ENCODE measurements at places on chromosomes 12 and 14.

DNA sequence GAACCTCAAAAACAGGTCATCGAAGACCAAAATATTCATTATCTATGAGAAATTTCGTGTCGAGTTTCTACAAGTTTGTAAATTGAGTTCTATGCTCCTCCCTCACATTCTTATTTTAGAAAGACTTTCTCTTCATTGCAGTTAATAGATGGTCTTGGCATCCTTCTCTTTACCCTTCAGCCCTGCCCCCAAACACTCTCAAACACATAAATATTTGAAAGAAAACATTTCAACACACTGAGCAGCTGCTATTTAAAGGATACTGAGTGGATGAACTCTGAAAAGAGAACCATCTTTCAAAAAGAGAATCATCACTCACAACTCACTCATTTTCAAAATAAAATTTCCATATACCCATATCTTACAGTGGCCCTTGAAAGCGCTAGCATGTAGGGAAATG lies 67.1 kb downstream of the NUAK1 start:
- DNase-seq: no peak

GRCh38 chr12:51846271-51846691 lies 2.2 kb downstream of the FIGNL2 start:
- DNase-seq: no peak

DNA sequence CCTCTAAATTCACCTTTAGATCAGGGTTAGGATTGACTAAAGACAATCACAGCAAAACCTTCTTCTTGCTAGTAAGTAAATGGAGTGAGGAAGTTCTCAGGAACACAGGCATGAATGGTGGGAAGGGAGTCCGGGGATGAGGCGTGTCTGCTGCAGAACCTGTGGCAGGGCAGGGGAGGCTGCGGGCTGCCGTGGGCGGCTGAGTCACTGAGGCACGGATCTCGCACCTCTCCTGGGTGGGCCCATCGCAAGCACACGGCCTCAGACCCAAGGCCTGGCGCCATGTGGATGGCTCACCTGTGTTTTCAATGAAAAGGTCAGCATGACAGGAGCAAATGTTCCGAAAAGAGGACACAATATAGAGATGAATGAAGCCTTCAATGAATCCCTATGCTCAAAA lies 85.4 kb downstream of the PIWIL1 start:
- DNase-seq: no peak

- DNase-seq: no peak
These were observed 1.3 kb upstream of the KRT79 start for GRCh38 chr12:52835271-52836041.

DNA sequence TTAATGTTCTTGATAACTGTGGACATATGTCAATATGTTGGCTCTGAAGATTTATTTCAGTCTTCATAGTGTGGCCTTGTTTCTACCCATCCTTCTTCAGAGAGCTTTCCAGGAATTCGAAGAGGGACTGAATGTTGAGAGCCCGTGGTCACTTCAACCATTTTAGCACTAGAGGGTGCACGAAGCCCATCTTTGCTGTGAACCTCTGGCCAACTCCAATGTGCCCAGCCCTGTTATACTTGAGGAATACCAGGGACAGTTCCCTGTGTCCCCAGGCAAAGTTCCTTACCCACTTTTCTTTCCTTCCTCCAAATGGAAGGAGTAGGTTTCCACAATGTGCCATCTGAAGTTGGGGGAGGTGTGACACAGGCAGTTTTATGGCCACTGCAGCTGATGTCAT lies 603.5 kb downstream of the RPL10L start:
- no peak for DNase-seq

DNA sequence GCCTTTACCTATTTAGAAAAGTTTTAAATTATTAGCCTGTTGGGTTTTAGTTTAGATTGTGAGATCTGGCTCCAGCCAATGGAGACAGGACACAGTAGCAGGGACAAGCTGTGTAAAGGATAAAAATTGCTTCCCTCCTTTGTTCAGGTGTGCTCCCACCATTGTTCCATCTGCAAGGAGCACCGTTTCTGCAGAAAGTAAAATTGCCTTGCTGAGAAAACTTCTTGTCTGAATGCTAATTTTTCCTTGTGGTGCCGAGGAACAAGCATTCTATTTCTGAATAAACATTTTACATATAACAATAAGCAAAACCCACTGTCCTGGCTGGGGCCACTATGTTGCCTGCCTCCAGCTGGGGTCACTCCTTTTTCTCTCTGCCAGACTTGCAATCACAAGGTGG lies 72.7 kb upstream of the ZFP36L1 start:
- DNase-seq: no peak

DNA sequence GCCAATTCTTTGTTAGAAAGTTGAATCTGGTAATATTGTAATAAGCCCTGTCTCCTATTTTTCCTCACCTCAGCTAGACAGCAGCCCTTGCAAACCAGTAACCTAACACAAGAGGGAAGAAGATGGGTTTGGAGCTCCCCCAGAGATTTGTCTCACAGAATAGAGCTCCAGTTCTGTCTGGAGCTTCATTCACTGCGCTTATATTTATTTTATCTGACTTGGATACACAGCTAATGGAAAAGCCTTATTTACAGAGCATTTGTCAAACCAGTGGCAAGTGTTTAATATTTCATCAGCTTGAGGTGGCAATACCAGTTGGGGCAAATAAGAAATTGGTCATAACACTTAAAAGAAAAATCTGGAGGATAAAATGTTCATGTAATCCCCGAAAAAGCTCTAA lies 1094.0 kb downstream of the FSCB start:
- no peak for DNase-seq

- DNase-seq: peak; percentile 35
These were observed 1.5 kb downstream of the NPAS3 start for GRCh38 chr14:32940066-32940651.

DNA sequence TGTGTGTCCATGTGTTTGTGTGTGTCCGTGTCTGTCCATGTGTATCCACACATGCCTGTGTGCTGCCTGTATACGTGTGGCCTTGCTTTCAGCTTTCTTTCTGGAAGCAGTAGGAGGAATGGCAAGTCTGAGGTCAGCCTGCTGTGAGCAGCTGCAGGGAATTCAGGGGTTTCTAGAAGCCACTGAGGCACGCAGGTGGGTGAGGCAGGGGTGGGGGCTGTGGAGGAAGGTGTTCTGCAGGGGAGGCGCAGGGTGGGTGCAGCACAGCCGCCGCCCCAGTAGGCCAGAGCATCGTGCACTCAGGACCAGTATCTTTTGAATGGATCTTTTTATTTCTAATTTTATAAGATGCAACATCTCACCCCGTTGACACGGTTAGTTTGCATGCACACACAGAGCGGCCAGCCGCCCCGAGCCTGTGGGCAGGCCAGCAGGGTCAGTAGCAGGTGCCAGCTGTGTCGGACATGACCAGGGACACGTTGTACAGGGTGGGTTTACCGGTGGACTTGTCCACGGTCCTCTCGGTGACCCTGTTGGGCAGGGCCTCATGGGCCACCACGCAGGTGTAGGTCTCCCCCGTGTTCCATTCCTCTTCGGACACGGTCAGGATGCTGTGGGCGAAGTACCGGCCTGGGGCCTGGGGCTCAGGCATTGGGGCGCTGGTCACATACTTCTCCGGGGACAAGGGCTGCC lies 327.7 kb downstream of the TMEM121 start:
- no peak for DNase-seq

DNA sequence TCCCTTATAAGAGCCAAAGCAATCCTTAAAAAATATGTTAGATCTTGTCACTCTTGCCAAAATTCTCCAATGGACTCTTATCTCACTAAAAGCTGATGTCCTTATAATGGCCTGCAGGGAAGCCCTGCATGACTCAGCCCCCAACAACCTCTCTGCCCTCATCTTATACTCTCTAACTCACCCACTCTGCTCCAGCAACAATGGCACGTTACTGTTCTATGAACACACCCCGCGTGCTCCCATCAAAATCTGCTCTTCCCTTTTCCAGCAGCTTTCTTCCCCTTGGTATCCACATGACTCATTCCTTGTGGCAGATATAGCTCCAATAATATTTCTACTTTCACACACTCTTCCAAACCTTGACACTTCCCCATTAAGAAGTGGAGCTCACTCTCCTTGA lies 108.1 kb downstream of the DENND5B start:
- no peak for DNase-seq

GRCh38 chr12:132632521-132633228 lies 14.1 kb downstream of the P2RX2 start:
- DNase-seq: no peak

- DNase-seq: no peak
These were observed 10.5 kb downstream of the KRT2 start for GRCh38 chr12:52641468-52641867.

DNA sequence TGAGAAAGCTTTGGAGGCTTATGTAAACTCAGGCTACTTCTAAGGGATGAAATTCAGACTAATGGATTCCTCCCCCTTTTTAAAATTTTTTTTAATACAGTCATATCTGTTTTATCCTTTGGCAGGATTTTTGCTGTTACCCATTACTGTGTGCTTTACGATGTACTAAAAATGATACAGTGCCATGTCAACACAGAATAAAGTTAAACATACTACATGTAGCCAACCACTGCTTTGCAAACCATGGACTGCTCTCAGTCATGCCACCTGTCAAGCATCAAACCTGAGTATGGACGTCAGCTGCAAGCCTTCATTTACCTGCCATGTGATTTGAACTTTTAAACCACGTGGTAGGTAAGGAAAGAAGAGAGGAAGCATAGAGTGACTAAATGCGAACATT lies 325.8 kb downstream of the FUT8 start:
- DNase-seq: no peak

DNA sequence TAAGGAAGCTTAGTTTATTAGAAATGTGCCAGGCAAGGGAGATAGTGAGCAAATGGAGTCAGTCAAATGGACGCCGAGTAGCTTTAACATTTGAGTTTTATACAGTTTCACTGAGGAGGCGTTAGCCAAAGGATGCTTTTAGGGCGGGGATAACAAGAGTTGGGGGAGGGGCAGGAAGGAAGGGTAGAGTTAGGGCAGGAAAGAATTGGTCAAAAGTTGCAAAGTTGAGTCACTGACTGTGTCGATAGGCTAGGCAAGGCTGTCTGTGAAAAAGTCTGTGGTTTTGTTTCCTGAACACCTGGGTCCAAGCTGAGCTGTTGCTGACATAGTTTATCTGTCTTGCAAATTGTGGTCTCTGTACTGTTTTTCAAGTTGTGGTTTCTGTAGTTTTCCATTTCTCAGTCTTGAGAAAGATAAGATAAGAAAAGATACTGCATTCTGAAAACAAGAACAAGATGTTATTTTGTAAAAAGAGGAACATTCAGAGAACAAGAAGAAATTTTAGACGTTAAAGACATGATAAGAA lies 62.6 kb upstream of the RESF1 start:
- no peak for DNase-seq

DNA sequence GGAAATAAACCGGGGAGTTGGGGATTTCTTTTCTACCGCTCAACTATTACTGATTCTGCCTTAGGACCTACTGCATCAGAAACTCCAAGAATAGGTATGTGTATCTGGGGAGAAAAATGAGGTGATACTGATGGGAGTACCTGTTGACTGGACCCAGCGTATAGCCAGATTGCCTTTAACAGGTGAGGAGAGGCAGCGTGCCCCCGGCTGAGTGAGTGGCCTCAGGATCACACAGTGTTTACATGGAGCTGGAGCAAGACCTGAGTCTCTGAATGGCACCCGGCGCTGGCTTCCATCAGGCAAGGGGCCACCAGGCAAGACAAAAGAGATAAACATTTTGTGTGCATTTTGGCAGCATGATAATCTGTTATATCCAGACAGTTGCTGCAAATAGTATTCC lies 496.2 kb downstream of the EGLN3 start:
- DNase-seq: no peak

DNA sequence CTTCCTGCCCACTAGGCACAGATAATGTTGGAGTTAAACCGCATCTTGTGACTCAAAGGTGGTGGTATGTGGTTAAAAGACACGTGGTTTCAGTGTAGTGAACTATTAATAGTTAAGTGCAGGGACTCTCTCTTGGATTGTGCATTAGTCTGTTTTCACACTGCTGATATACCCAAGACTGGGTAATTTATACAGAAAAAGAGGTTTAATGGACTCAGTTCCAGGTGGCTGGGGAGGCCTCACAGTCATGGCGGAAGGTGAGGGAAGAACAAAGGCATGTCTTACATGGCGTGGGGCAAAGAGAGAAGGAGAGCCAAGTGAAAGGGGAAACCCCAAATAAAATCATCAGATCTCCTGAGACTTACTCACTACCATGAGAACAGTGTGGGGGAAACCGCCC lies 362.3 kb downstream of the GLT1D1 start:
- no peak for DNase-seq

GRCh38 chr12:89433634-89434033 lies 81.3 kb upstream of the DUSP6 start:
- DNase-seq: no peak

DNA sequence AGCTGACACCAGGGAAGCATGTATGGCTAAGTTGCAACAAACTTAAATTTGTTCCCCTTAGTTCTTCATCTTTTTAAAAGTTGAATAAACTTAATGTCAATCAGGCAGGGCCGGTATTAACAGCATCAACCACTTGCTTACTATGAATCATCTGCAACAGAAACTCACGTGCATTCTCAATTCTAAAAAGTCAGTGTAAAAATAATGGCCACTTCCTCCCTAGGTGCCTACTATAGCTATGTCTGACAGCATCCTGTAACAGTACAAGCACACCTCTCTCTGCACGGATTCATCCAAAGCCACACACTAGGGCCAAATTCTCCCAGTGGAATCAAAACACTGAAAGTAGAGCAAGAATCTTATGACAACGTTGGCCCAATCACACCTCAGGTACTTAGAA lies 48.6 kb downstream of the PPP1R36 start:
- DNase-seq: no peak

GRCh38 chr14:94474581-94475031 lies 1.4 kb downstream of the SERPINA9 start:
- no peak for DNase-seq

DNA sequence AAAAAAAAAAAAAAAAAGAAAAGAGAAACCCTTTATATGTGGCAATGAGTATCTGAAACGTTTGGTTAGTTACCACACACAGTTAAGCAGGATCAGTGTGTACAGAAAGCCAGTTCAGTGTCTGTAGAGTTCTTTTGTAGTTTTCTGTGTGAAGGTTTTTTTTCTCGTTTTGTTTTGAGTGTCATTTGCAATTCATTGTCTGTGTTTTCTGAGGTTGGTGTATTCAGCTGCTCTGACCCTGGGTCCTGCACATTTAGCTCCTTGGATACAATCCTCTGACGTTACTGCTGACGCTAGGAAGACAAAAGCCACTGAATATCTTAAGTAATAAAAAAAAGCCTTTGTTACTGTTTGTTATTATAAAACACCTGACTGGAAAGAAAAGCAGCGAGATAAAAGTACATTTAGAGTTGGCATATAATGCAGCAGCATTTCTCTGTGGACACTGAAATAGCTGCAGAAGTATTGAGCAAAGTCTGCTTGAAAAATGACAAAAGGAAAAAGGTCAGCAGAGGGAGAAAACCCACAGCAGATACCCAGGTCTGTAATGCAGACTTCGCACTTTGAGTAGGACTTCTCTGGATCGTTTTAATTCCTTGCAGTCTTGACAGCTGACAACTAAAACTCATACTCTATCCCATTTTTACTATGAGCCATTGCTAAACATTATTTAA lies 89.0 kb downstream of the POLR3B start:
- DNase-seq: no peak

GRCh38 chr12:120663741-120664140 lies 23.2 kb upstream of the MLEC start:
- DNase-seq: no peak

GRCh38 chr14:104271391-104271790 lies 133.0 kb downstream of the KIF26A start:
- DNase-seq: no peak

All from frontal cortex (tissue), 4 donors.